DND-41 (cell line): ENCODE measurements at places on chromosomes 2 and 18.

GRCh38 chr18:61466736-61467135 lies 133.5 kb downstream of the CDH20 start:
- no peak for DNase-seq

DNA sequence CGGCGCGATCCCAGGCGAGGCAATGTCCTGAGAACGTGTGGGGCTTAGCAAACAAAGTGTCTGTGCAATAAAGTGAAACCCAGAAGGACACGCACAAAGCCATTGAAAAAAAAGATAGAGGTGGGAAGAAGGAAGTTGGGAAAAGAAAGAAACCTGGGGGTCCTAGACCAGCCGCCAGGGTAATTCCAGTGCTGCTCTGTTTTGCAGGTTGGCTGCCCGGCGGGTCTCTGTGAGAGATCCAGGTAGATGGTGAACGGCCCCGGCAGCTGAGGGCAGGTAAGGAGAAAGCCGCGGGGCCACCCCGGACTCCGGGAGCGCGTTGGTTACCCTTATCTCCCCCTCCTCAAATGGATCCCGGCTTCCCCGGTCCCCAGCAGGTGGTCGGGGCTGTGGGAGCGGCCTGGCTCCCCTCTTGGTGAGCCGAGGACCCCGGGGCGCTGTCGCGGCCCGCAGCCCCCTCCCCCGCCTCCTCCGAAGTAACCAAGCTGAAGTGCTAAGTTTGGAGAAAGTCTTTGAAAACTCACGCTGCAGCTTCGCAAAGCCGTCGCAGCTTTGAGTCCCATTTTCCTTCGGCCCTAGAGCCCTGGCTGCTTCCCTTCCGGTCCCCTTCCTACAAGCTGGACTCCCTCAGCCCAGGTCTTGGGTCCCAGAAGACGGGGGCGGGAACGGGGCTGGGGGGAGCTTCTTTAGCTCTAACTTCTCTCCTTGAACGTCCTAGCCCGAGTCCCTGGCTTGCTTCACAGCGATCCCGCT lies 588 bp downstream of the OTX1 start:
- peak; percentile 27 for DNase-seq

GRCh38 chr2:98452396-98453027 lies 7.9 kb downstream of the INPP4A start:
- DNase-seq: no peak

DNA sequence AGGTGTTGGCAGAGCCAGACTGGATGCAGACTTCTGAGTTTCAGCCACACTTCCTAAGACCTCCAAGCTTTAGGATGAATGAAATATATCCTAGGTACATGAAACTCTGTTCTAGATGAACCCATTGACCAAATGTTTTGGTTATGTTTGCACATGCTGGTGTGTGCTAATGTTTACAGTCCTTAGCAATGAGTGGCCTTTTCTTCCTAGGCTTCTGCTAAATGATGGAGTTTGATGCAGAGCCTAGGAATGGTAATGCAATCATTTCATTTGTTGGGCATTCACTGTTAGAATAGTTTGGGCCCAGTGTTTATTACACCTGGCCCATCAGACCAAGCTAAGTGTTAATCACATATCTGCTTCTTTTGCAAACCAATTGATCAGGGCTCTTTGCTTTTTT lies 464.7 kb downstream of the MEIS1 start:
- no peak for DNase-seq

DNA sequence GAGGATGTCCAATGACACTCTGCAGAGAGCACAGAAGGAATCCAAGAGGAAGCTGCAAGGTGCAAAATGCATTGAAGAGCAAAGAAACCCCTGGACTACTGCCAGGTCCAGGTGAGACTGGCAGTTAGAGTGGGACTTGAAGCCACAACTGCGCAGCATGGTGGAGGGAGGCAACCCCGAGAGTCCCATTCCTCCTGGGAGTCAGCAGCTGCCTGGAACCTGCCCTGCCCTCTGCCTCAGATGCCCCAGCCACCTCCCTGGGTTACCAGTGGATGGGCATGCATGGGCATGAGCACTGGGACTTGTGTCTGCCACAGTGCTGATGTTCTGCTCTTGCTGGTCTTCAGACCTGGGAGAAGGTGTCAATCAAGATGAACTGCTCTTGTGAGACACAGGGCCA lies 43.2 kb downstream of the ANKMY1 start:
- DNase-seq: no peak

DNA sequence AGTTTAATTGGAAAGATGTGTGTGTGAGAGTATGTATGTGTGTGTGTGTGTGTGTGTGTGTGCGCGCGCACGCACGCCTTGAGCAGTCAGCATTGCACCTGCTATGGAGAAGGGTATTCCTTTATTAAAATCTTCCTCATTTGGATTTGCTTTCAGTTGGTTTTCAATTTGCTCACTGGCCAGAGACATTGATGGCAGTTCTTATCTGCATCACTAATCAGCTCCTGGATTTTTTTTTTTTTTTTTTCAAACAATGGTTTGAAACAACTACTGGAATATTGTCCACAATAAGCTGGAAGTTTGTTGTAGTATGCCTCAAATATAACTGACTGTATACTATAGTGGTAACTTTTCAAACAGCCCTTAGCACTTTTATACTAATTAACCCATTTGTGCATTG lies 48.0 kb downstream of the FEZ2 start:
- DNase-seq: no peak
